Caudate nucleus (tissue), 63 donors: ENCODE measurements at places on chromosomes 11 and 22.

GRCh38 chr11:92838759-92839310 is 130.6 kb upstream of the MTNR1B start:
- DNase-seq = no peak

- no peak for DNase-seq
Measured at GRCh38 chr22:28793976-28794584, 6.3 kb downstream of the XBP1 start.

DNA sequence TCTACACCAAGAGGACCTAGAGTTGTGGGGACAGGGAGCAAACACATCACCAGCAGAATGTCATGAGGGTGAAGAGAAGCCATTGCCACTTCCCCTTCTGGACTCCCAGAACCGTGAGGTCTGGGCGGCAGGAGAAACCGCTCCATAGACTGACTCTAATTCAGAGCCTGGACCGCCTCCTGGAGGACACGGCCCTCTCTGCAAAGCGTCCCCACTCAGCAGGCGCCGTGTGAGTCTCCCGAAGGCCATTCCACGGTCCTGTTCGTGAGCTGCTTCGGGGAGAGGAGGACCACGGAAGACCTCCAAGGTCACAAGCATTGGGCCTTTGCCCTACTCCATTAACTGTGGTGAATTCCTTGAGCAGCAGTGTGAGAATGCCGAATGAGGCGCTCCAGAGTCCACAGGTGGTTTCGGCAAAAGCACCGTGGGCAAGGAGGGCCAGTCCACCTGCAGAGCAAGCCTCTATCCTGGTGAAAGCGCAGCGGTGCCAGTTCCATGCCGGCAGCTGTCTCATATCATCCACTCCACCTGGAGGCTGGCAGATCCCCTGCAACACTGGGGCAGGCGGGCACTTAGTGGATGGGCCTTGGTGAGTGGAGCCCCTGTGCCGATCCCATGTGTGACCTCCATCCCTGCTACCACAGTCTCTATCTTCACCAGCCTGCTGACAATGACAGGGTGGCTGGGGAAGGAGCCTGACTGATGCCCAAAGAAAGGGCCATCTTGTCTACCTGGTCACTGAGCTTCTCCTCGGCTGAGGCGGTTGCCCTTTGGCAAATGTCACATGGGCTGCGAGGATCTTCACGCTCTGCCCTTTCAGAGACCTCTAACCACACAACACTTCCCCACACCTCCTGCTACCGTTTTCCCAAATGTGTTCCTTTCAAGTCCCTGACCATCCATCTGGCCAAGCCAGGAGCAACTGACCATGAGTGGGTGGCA is 7.5 kb downstream of the C11orf21 start:
- DNase-seq = no peak

GRCh38 chr11:17529844-17530185 is 14.4 kb downstream of the USH1C start:
- no peak for DNase-seq

GRCh38 chr11:30488304-30488998 is 97.7 kb downstream of the MPPED2 start:
- DNase-seq = no peak

GRCh38 chr11:2298131-2298794 is 3.5 kb downstream of the C11orf21 start:
- no peak for DNase-seq

DNA sequence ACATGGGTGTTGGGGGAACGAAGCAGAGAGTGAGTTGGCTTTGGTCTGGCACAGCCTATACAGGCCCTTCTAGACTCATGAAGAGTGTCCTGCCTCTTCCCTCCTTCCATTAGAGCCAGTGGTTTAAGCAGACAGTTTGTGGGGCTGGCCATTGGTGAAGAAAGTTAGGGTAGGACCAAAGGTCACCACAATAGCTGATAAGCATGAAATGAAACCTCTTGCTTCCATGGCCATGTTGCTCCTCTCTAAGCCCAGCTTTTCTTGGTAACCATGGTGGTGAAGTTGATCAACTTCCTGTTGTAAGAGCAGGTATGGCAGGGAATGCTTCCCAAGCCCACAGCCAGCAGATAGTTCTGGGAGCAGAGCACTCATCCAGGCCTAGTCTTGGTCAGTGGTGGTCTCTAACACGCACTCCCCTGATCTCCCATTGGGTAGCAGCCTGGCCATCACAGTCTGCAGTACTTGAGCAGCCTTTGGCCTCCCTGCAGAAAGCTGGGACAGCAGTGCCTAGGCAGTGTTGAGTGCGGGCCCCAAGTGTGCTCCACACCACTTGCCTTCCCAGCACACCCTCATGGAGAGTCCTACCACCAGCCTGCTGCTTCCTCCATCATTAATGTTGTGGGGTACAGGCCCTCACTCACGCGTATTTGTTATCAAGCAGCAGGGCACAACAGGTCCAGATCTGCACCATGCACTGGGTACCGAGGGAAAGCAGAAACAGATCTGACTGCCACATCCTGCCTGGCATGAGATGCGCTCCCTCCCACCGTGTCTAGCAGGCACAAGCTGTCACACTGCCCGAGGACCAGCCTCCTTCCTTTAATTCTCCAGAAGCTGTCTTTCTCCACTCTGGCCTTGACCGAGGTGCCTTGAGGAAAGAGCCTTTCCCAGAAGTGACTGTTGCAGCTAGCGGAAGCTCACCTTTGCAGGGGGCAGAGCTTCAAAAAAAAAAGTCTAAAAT is 65.8 kb upstream of the SUSD2 start:
- DNase-seq = no peak

DNA sequence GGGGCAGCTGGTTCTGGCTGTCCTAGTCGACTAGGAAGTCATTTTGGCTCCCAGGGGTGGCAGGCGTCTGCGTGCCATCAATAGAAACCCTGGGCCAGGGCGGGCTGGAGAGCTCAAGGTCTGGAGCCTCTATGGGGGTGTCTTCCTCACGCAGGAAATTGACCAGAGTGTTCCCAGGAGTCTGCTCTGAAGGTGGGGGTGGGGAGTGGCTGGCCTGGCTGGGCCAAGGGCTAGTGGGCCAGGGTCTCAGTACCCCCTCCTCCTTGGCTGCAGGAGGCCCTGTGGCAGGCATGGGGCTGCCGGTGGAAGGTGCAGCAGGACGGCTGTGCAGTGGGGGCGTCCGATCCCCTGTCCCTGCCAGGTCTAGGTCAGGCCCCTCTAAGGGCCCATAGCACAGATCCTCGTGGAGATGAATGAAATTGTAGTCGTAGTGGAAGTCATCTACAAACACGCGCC is 64.6 kb downstream of the ARFGAP3 start:
- no peak for DNase-seq

- no peak for DNase-seq
Measured at GRCh38 chr11:22666325-22666687, at the start of gene GAS2. Gene GAS2, plus strand, starts transcription at chr11:22666611. Its CDS starts 8,259 bp downstream, at chr11:22674870.

GRCh38 chr11:130174642-130175041 is 15.1 kb downstream of the ST14 start:
- no peak for DNase-seq

DNA sequence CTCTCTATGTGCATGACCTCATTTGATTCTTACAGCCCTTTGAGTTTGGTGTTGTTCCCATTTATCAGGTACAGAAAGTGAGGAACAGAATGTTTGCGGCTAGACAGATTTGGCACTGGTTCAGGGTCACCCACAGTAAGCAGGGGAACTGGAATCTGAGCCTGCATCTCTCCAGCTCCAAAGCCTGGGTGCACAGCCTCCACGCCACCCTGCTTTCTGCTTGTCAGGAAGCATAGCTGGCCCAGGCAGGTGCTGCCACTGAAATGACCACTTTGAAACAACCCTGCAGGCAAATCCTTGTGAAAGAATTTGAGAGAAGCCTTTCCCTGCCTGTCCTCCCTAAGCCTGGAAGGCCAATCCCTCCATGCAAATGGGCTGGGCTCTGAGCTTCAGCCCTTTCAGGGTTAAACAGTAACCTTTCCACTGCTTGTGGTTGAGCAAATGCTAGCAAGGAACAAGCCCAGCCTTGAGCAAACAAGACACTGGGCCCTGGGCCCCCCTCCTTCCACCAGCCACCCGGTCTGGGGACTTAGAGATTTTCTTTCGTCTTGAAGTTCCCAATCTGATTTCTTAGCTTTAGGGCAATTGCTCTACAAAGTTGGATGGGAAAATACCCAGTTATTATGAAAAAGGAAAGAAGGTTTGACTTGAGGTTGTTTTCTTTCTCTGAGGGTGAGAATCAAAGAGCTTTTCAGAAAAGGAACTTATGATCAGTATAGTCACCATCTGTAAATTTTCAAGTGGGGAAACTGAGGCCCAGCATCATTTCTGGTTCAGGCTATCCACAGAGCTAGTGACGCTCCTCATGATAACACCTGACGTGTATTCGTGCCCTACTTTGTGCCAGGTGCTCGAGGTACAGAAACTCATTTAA is 19.4 kb downstream of the EHF start:
- no peak for DNase-seq

DNA sequence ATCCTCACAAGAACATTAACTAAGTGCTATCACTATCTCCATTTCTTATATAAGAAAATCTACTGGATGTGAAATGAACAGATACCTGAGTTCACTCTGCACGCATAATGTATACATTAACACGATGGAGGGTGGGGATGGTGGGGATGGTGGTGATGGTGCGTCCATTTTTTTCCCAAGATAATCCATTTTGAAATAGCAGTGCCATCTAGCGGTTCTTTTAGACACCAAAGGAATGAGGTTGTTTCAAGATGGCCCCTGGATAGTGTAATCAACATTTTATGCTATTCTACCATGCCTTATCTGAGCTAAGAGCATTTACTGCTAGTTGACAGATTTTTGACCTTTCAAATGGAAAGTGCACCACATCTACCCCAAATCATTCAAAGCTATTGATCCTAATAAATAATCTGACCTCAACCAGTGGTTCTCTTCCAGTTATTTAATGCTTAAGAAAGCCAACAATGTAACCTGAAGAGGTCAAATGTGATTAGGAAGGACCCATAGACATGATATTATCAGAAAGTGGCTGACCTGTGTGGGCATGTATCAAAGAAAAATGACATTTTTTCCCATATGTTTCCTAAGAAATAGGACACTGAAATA is 714.7 kb upstream of the TENM4 start:
- DNase-seq = no peak

GRCh38 chr11:11640152-11640551 is 18.3 kb upstream of the GALNT18 start:
- no peak for DNase-seq

GRCh38 chr11:112178936-112179335 is 3.6 kb downstream of the BCO2 start:
- no peak for DNase-seq

DNA sequence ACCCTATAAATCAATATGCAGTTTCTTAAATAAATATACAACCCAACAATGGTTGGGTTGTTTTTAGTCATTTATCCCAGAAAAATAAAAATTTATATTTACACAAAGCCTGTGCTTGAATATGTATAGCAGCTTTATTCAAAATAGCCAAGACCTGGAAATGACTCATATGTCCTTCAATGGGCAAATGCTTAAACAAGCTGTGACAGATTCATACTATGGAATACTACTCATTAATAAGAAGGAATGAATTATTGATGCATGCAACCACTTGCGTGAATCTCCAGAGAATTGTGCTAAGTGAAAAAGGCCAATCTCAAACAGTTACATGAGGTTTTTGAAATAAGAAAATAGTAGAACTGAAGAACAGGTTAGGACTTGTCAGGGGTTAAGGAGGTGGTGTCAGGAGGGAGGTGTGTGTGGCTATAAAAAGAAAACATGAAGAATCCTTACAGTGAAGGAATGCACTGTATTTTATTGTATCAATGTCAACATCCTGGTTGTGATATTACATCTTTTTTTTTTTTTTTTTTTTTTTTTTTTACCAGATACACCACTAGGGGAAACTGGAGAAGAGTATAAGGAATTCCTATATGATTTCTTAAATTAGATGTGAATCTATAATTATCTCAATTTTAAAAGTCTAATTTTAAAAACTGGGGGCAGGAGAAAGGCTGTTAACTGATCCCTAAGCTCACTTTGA is 82.4 kb upstream of the CD44 start:
- DNase-seq = no peak

DNA sequence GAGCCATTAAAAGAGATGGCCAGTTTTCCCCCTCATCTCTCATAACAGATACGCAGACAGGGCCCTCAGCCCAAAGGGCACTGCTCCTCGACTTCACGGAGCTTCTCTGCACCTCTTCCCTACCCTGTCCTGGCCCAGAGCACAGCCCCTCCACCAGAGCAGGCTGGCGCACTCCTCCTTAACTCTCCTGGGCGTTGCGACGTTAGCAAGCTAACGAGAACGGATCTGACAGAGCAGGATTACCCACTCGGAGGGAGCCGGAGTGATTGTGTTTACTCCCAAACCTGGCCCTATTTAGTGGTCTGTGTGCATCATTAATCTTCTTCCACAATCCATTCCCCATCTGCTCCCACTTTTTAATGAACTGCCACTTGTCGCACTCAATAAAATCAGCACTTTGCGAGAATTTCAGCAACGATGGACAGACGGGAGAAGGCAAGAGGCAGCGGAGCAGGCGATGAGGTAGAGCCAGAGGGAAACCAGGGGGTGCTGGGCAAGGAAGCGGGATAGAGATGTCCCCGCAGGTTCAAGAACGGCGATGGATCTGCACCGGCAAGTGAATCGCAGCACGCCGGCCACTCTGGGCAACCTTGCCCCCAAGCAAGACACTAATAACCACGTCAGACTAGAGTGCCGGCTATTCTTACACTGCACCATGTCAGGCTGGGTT is 159.4 kb downstream of the BUD13 start:
- DNase-seq = no peak

DNA sequence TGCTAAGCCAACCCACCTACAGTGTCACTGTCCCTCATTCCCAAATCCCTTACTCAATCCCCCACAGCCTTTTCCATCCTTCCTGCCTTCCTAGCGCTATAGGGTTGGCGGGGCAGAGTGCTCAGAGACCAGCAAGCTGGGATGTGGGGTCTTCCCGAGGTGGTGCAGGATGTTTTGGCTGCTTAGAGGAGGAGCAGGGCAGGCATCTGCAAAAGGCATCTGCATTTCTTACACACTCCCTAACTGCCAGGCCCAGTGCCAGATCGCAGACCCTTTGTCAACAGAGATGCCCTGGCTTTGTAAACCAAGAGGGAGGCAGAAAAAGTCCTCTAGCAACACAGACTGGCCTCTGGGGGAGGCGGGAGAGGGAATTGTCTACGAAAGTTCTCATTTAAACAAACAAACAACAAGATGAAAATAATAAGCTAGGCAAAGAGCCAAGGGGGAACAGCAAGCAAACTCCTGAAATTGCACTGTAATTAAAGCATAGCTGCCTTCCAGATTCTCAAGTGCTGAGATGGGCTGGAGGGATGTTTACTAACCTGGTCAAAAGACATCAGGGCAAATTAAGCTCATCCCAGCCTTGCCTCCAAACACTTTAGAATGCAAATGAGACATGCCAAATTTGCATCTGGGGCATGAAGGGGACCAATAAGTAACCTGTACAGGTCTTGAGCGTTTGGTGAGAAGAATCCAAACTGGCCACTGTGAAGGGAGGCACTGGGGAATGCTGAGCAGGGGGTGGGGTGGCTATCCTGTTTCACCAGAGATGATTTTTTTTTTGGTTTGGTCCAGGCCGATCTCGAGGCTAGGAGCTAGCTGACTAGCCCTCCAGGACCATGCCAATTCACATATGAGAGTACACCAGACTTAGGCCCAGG is 38.1 kb upstream of the ADA2 start:
- DNase-seq = no peak

GRCh38 chr11:28476049-28476448 is 367.9 kb downstream of the METTL15 start:
- DNase-seq = no peak

- DNase-seq = no peak
Measured at GRCh38 chr22:45880091-45880715, 96.8 kb downstream of the WNT7B start.
